C1 segment of cervical spinal cord (tissue), 14 donors: ENCODE measurements at places on chromosomes 2 and 18.

- DNase-seq = no peak
Observed at GRCh38 chr18:34297287-34297686, 72.6 kb upstream of the NOL4 start.

DNA sequence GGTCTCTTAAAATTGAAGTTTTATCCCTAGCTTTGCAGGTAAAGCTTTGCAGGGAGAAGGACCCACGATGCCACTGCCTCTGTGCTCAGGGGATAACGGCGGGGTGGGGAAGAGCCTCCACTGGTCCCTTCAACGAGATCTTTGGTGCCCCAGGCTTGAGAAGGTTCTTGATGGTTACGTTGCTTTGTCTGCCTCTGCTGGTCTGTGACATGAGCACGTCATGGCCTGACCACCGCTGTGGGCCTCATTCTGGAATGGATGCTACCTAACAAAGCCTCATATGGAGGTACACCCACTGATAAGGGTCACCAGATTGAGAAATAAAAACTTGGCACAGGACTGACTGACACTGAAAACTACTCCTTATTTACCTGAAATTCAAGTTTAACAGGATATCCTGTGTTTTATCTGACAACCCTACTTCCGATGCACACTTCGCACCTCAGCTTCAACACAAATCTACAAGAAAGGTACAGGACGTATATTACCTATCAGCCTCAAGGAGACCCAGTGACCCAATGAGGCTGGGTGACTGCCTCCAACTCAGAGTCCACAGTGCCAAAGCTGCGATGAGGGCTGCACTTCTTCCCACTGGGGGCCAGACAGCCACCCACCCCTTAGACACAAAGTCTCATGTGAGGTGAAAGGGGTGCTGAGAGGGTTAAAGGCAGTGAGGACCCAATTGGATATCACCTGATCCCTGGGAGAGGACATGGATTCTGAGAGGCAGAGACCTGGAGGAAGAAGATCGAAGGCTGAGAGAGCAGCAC, 64.9 kb downstream of the EIPR1 start:
- no peak for DNase-seq

- DNase-seq = no peak
Observed at GRCh38 chr2:12616456-12617156, 100.1 kb upstream of the TRIB2 start.

- no peak for DNase-seq
Observed at GRCh38 chr2:51633073-51633472, 601.1 kb upstream of the NRXN1 start.

DNA sequence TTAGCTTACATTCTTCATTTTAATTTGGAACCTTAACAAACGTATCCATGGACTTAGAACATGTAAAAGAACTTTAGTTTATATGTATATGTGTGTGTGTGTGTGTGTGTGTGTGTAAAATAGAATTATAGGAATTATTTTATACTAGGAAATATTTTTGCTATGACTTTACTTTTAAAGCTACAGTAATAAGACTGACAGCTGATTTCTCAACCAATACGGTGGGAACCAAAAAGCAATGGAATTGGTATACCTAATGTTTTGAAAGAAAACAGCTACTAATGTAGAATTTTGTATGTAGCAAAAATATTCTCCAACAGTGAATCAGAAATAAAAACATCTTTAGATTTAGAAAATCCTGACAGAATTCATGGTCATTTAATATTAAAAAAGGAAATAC, 146.5 kb upstream of the ARL4C start:
- no peak for DNase-seq

DNA sequence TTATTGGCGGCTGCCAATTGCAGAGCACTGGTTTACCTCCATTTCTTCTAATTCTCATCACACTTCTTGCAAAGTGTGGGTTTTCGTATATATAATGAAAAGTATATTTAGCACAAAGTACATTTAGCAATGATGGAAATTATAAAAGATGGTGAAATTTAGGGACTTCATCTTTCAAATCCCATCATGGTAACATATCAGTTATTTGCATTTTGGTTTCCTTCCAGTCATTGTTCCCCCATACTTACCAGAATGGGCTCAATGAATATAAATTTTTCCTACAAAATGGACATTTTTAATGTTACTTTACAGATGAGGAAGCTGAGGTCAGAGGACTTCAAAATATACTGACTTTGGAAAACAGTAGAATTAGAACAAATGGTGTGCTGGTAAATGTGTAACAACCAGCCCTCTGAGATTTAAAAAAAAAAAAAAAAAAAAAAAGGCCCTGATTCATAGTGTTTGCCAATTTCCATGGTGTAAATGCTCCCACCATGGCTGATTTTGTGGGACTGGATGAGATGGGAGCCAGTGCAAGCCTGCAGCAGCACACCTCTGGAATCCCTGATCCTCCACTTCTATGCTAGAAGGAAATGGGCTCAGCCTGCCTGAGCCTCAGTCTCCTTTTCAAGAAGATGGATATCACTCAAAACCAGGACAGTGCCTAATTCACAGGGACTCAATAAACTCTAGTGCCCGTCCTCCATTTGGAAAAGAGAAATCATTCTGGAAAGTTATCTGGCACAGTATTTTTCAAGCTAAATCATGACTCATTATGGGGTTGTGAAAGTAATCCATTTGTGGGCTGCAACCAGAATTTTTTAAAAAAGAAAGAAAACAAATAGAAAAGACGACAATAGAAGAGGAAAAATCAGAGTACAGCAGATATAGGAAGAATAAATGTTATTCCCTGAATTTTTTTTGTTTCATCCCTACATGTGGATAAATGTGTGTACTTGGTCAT, 34.0 kb downstream of the LBH start:
- DNase-seq = no peak

DNA sequence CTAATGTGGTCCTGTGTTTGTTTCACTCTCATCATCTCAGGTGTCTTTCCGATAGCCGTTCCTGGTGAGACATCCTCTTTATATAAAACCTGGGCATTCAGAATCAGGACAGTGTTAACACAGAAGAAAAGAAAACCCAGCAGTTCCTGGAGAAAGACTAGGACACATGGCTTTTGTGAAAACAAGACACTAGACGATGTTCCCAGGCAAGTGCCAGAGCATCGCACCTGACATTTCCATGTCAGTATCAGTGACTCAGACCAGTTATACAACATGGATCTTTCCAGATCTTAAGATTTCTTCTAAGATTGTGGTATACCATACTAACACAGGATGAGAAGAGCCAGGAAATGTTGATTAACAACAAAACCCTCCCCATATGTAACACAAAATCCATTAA, 96.5 kb downstream of the RIF1 start:
- DNase-seq = no peak

GRCh38 chr2:176427549-176427948, 158.3 kb downstream of the MTX2 start:
- no peak for DNase-seq

GRCh38 chr2:9213477-9214051, 7.0 kb downstream of the ASAP2 start:
- no peak for DNase-seq

GRCh38 chr2:197805715-197806633, 1.6 kb downstream of the PLCL1 start:
- no peak for DNase-seq

- no peak for DNase-seq
Observed at GRCh38 chr2:111053825-111054515, 66.7 kb upstream of the BCL2L11 start.

GRCh38 chr2:138110453-138111083, 146.3 kb downstream of the HNMT start:
- no peak for DNase-seq

DNA sequence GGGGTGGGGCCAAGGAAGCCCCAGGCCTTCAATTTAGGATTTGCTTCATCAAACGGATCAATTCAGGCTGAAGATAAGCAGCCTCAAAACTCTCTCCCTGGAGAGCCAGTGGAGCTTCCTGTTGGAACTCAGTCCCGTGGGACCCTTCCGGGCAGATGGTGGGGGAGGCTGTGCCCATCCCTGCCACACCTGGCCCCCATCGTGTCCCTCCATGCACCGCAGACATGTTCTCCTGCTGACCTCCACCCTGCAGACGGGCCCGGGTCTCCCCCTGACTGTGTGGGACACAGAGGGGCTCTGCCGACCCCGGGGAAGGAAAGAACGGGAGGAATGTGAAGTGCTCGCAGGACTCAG, 144.2 kb downstream of the TPO start:
- no peak for DNase-seq

DNA sequence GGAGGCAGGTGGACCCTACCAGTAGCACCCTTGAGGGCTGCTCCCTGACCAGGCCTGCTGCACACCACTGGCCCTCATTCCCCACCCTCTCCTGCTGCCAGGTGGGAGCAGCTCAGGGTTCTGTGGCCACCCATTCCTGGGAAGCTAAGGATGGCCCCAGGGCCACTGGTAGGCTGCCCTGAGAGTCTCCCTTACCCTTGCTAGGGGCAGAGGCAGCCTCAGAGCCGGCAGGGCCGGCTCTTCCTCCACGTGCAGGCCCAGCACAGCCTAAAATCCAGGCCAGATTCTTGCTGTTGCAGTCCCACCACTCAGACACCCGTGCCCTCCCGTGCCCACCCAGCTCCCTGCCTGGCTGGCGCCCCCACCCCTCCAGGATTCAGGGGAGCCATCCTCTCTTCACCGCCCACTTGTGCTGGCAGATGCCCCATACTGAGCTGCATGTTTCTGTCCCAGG, 199.0 kb downstream of the EIPR1 start:
- DNase-seq = no peak

- no peak for DNase-seq
Observed at GRCh38 chr2:109637749-109638570, 23.8 kb downstream of the SOWAHC start.

- DNase-seq = no peak
Observed at GRCh38 chr2:20198796-20199632, 25.9 kb downstream of the SDC1 start.

DNA sequence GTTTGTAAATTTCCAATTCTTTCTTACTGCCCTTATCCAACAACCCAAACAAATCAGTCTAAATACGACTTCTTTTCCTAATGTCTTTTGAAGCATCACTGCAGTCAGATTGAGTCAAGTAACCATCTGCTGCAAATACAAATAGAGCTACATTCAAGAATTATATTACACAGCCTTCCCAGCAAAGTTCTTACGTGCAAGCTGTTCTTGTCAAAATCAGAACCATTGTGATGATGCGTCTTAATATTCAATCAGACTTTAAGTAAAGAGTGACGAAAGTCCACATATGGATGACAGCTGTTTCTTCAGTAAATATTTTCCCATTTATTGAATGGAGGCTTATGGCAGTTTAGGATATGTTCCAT, 943.8 kb downstream of the LRP1B start:
- DNase-seq = peak; percentile 13

- DNase-seq = no peak
Observed at GRCh38 chr2:202765436-202765835, 106.1 kb downstream of the ICA1L start.

DNA sequence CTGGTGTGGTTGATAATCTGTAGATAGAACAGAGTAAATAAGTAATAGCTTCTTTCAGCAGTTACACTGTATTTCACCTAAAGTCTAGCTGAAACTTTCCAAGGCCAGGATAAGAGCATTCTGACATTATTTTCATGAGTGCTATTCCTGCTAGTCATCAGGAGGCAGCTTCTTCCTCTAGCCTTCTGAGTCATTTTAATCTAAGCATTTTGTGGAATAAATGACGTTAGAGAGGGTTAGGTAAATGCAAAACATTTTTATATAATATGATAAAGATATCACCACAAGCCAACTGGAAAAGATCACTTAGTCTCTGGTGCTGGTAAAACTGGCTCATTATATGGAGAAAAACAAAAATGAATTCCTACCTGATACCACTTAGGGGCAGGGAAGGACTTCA, 138.5 kb downstream of the MEP1B start:
- no peak for DNase-seq

GRCh38 chr2:215136669-215137328, 1.6 kb downstream of the ABCA12 start:
- DNase-seq = no peak

DNA sequence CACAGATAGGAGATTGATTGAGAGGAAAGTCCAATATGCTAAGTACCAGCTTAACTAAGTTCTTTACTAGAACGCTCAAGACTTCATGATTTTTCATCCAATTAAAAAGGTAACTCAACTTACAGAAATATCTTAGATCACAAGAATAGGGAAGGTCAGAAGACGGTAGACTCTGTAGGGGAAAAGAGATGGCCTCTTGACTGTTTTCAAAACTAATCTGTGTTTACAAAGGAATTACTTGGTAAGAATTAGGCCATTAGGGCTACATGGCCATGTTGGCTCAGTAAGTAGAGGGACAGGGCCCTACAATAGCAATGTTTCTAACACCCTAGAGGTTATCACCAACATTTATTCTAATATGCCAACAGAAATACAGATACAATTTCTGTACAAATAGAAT, 172.7 kb upstream of the ZFP36L2 start:
- DNase-seq = no peak

GRCh38 chr2:192196421-192197194, 1.9 kb upstream of the TMEFF2 start:
- no peak for DNase-seq

- no peak for DNase-seq
Observed at GRCh38 chr18:34061226-34061625, 163.5 kb downstream of the NOL4 start.

GRCh38 chr2:191719938-191720337, 42.0 kb downstream of the NABP1 start:
- no peak for DNase-seq

DNA sequence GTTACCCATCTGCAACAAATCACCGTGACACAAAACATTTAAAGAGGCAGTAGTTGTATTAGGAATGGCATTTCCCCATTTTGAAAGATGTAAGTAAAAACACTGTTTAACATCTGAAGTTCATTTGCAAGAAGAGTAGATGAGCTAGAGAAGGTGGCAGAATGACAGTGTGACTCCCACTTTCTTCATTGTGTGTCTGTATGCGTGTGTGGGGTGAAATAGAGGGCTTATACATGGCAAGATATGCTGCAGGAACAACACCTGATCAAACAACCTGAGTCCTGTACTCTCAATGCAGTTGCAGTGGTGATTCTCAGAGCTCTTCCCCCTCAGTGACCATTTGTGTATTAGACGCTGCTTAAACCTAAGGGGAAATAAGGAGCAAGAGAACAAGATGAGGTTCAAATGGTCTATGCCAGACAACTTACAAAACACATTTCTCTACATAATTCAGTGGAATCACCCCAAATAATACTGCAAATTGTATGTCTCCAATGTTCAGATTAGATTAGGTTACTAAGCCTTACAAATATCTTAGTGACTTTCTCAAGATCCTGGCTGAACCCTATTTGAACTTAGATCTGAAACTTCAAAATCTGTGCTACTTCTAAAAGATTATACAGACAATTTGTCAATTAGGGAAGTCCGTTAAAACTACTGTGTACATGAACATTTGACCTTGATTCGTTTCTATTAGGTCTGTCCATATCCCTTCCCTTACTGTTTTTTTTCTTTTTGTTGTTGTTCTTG, 230.1 kb downstream of the LRRTM1 start:
- no peak for DNase-seq

- DNase-seq = no peak
Observed at GRCh38 chr2:144937910-144938709, 418.2 kb upstream of the ZEB2 start.

- no peak for DNase-seq
Observed at GRCh38 chr2:18762667-18763066, 173.3 kb upstream of the NT5C1B start.
